ENCODE measurements at places on chromosomes 16 and 17.
A peak's percentile ranks its signal among the peaks of the same experiment; 100 is the strongest.

DNA sequence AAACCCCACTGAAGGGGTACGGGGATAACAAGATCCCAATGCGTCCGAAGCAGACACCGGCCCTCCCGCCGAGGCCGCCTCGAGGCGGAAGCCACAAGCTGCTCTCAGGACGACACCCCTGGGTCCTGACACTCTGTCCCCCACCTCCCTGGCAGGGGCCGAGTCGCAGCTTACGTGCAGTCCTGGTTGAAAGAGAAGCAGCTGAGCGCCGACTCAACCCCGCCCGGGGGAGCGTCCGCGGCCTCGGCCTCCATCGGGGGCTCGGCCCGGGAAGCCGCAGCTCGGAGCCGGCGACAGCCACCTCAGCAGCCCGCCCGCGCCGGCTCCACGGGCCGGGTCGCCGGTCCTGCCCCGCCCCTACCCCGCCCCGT lies at the start of gene WIPI1:
Gene WIPI1 (minus strand): TSS at position 329 of the 371 bp plus-strand sequence. CDS start 75 bp downstream, at position 254.
- DNase-seq, result no peak

- DNase-seq, result peak; percentile 42
Observed at GRCh38 chr17:43940630-43941029, 1.6 kb downstream of the PPY start.

DNA sequence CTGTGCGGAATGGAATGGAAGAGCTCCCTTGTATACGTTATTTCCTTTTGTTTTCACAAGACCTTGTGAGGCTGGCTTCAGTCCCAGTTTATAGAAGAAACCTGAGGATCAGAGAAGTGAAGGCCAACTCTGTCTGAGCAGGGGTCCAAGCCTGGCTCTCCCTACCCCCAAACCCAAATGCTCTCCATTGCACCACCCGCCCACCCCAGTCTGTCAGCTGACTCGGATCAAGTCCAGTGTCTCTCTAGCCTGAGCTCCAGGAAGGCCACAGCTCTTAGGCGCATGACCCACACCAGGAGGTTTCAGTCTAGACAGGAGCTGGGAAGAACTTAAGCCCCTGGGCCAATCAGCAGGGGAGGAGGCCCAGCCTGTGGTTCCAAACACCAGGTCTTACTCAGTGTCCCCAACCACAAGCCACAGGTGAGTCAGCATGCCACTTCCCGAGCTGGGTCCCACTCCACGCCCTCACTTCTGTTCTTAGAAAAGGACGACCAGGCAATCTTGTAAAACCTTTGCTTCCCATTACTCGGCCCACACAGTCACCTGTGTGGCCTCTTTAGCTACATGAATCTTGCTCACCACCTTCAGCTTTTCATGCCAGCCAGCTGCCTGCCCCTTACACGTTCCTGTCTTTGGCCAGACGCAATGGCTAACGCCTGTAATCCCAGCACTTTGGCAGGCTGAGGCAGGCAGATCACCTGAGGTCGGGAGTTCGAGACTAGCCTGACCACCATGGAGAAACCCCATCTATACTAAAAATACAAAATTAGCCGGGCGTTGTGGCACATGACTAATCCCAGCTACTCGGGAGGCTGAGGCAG lies 27.8 kb downstream of the TK2 start:
- no peak for DNase-seq

- DNase-seq, result no peak
Observed at GRCh38 chr16:55001931-55002330, 71.3 kb downstream of the IRX5 start.

GRCh38 chr16:86946981-86947380 lies 368.6 kb downstream of the FOXL1 start:
- DNase-seq, result no peak

DNA sequence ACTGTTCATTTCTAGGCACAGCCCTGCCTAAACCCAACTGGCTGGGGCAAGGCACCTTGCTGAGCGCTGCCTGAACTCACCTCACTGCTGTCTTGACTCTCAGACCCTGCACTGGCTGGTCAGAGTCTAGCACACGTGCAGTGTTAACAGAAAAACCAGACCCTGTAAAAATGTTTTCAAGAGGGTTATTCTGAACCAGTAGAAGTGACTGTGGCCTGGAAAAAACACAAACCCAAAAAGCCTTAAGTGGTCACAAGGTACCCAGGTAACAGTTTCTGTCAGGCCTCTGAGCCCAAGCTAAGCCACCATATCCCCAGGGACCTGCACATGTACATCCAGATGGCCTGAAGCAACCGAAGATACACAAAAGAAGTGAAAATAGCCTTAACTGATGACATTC lies 6.1 kb upstream of the EIF4A3 start:
- no peak for DNase-seq

GRCh38 chr16:47713225-47713595 lies 252.1 kb downstream of the PHKB start:
- no peak for DNase-seq

DNA sequence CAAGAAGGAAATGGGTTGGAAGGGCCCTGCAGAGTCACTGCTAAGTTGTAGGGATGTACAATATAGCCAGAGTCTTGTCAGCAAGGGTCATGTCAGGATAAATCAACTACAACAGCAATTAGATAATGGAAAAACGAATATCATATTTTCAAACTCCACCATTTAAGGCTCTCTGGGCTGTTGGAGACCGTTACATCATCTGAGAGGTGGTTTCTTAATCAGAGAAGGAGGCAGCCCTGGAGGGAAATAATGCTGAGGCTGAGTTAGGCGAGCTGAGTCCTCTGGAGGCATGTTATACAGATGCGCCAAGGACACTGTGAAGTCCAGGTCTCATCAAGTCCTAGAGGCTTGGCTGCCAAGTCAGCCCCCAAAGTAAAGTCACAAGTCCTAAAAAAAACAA lies 30.3 kb downstream of the LYRM9 start:
- DNase-seq, result no peak

GRCh38 chr17:71553381-71553780 lies 567.4 kb upstream of the SOX9 start:
- DNase-seq, result no peak

GRCh38 chr17:80000981-80001775 lies 34.5 kb downstream of the TBC1D16 start:
- DNase-seq, result no peak

DNA sequence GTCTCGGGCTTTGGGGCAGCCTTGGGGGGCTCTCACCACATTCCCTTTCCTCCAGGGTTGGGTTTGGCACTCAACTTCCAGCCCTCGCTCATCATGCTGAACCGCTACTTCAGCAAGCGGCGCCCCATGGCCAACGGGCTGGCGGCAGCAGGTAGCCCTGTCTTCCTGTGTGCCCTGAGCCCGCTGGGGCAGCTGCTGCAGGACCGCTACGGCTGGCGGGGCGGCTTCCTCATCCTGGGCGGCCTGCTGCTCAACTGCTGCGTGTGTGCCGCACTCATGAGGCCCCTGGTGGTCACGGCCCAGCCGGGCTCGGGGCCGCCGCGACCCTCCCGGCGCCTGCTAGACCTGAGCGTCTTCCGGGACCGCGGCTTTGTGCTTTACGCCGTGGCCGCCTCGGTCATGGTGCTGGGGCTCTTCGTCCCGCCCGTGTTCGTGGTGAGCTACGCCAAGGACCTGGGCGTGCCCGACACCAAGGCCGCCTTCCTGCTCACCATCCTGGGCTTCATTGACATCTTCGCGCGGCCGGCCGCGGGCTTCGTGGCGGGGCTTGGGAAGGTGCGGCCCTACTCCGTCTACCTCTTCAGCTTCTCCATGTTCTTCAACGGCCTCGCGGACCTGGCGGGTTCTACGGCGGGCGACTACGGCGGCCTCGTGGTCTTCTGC lies 8.4 kb downstream of the SLC16A3 start:
- no peak for DNase-seq

- DNase-seq, result no peak
Observed at GRCh38 chr16:12211870-12212690, 235.5 kb downstream of the SNX29 start.

DNA sequence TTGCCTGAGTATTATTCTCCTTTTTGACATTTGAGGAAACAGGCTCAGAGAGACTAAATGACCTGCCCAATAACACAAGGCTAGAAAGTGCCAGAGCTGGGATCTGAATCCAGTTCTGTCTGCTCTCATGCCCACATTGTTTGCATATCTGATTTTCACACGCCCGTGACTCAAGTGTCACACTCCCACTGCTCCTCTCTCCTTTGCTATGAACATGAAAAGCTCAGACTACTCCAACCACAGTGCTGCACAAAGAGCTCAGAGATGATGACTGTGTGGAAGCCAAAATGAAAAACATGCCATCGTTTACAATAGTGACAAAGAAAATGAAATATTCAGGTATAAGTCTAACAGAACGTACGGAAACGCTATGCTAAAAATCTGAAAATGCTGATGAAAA lies 107.9 kb downstream of the SMG6 start:
- no peak for DNase-seq

DNA sequence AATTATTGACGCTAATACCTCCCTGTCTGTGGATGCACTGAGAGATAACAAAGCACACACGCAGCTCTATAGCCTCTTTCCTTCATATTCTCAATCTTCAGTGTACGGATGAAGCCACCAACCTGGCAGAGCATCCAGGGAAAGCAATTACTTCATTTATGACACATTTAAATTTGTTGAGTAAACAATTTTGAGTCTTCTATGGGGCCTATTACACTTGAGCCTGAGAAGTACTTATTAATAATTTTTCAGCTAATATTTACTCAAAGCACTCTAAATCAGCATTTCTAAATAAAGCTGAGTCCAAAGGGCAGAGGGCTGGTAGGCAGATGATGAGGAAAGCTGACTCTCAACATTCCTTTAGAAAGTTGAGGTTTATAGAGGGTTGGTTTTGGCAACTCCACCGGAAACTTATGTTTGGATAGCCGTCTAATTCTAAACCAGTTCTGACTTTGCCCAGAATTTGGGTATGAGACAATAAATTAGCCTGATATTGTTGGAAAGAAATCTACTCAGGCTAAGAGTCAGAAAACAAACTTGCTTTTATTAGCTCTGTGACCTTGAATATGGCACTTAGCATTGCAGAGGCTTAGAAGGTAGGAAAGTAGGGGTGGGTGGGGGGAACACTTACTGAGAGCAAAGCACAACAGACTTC lies 643.5 kb downstream of the CDH11 start:
- DNase-seq, result no peak
